Fibroblast of mammary gland (primary cell): ENCODE measurements at places on chromosomes 4 and X.

DNA sequence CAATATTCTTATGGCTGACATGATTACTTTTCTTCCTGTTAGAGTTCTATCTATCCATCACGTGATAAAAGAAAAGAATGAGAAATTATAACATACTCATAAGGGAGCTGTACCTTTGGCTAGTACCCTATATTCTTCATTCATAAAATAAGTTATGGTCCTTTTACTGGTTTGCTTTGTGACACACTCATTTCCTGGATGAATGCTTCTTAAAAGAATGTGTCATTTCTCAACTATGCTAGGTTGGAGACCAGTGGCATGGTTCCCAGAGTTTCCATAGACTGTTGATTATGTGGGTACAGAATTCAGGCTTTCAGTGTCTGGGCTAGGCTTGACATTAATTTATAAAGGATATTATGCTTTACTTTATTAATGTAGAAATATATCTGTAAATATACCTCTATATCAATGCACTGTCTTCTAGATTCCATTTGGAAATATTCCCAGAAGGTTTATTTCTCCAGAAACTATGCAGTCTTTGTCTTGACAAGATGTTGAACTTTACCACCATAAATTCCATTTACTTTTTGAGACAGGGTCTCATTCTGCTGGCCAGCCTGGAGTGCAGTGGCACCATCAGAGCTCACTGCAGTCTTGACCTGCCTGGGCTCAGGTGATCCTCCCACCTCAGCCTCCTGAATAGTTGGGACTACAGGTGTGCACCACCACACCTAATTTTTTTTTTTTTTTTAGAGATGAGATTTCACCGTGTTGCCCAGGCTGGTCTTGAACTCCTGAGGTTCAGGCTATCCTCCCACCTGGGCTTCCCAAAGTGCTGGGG lies 23.8 kb downstream of the NUDT6 start:
- DNase-seq: peak; percentile 91

GRCh38 chr4:126947536-126947935 lies 685.2 kb upstream of the INTU start:
- DNase-seq: no peak

- DNase-seq: no peak
These were observed 20.2 kb upstream of the CCKAR start for GRCh38 chr4:26510334-26510964.

DNA sequence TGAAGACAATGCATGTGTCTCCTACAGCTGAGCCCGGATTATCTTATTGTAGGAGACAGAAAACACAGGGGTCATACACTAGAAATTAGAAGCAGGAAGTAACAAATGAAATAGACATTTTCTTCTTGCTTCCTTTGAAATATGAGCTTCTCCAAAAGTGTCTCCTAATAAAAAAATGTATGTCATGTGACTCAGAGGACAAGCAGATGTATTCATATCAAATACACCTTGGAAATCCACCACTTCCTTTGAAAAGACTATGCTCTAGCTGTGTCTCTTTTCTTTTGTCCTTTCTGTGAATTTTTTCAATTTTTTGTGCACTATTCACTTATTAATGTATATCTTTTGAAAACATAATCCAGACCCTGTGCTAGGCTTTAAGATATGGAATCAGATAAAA lies 1906.2 kb downstream of the C4orf33 start:
- DNase-seq: no peak

- no peak for DNase-seq
These were observed 9.1 kb upstream of the ELF4 start for GRCh38 chrX:130119312-130119898.

DNA sequence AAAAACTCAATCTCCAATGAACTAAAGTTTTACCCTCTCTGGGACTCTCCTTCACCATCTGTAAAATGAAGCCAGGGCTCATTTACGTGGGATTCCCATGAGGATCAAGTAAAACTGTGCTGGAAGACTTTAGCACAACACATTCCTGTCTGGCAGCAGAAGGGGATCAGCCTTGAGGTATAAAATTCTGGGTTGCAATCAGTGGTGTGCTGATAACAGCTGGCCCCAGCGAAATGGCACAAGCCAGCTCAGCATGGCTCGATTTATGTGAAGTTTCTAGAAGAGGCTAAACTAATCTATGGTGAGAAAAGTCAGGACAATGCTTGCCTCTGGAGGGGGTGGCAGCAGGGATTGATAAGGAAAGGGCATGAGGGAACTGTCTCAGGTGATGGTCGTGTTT lies 28.4 kb downstream of the ZNF630 start:
- DNase-seq: no peak

DNA sequence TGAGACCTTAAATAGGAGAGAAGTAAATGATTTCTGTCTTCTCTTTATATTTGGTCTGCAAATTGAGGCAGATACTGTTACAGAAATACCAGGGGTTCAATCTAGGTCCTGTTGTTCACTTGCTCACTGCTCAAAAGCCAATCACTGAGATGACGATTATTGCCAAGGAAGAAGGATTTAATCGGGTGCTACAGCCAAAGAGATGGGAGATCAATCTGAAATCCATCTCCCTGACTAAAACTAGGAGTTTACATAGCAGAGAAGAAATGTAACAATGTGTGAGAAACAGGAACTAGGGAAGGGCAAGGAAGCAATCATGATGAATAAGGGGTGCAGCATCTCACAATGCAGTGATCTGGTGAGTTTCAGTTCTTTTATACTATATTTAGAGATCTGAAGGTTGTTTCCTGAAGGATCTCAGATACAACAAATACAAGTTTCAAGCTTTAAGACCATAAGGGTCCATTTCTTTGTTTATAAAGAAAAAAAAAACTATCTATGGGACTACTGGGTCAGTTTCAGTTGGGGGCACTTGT lies 117.9 kb upstream of the FAM9B start:
- DNase-seq: no peak
